Keratinocyte (primary cell): ENCODE measurements at places on chromosomes 2 and 18.

GRCh38 chr18:79694895-79695213, 15.3 kb downstream of the CTDP1 start:
- no peak for DNase-seq

DNA sequence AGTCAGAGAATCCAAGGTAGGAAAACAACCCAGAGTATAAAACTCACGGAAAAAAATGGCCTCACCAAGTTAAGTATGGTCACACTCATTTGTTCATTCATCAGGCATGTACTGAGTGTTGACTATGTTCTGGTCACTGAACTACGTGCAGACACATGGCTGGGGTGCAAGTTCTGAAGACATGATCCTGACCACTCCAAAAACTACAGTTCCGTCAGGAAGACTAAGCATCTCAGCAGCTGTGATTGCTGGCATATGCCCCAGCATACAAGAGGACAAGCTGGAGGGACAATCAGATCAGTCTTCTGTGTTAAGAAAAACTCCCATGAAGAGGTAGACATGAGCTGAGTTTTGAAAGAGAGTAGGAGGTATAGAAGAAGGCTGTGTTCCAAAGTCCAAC, 72.8 kb downstream of the TCF4 start:
- DNase-seq, result no peak

GRCh38 chr2:20657522-20658235, 6.8 kb upstream of the HS1BP3 start:
- no peak for DNase-seq

- DNase-seq, result no peak
Measured at GRCh38 chr18:72075040-72075439, 469.1 kb downstream of the CBLN2 start.
